Astrocyte of the spinal cord (primary cell): ENCODE measurements at places on chromosomes 12 and 14.
A peak's percentile ranks its signal among the peaks of the same experiment; 100 is the strongest.

DNA sequence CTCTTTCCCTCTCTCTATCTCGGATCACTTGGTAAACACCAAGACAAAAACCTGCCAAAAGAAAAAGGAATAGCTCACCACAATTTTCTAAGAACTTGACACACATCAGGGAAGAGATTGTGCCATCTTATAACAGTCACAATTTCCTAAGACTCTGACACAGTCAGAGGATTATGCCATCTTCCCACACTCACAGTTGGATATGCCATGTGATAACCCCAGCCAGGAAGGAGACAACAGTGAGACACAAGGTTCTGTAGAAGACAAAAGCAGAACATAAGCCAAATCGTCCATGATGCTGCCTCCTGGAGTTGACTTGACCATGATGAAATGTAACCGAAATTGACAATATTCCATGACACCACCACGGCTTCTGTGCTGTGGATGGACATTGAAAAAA lies 2.8 kb upstream of the CLEC9A start:
- no peak for DNase-seq

DNA sequence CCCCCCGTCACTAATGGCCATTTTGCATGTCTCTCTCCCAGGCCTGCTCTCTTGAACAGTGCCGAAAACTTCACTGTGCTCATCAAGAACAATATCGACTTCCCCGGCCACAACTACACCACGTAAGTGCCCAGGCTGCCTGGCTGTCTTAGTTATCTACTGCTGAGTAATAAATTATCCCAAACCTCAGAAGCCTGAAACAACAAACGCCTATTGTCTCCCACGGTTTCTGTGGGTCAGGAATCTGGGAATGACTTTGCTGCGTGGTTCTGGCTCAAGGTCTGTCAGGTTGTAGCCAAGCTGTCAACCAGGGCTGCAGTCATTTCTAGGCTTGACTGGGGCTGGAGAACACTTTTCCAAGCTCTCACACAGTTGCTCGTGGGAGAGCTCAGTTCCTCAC lies 32.6 kb downstream of the P2RX7 start:
- peak; percentile 27 for DNase-seq

DNA sequence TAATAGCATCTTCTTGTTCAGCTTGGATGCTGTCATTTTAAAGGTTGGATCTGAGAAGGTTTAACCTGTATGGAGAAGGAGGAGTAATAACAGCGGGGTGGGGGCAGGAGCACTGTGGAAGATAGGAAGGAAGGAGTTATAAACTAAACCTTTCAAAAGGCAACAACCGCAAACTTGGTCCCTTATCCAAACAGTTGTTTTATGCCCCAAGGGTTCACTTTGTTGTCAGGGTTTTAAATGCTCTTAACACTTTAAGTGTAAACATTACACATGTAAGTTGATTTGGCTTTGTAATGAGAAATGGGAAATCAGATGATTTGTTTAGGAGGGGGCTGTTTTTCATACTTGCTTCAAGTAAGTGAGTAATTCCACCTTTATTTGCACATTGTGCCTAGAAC lies 3.0 kb downstream of the NPAS3 start:
- no peak for DNase-seq

DNA sequence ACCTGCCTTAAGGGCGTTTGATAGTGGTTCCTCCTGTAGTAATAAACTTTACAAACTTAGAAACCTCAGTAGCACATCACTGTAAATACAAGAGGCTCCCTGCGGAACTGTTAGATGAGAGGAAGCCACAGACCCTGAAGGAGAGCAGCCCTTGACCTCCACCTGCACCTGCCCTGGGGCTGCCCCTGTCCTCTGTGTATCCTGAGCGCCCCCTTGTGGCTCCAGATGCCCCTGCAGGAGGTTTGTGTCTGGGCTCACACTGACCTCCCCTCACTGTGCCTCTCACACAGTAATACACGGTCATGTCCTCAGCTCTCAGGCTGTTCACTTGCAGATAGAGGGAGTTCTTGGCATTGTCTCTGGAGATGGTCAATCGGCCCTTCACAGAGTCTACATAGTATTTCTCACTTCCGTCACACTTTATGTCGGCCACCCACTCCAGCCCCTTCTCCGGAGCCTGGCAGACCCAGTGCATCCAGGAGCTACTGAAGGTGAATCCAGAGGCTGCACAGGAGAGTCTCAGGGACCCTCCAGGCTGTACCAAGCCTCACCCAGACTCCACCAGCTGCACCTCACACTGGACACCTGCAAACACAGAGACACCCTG lies 1059.8 kb downstream of the TMEM121 start:
- DNase-seq: no peak

- DNase-seq: peak; percentile 91
Measured at GRCh38 chr12:50222275-50222783, 55.2 kb upstream of the CERS5 start.

- DNase-seq: no peak
Measured at GRCh38 chr12:70652451-70652850, 15.2 kb upstream of the PTPRB start.

GRCh38 chr12:27331291-27331926 lies 1.2 kb upstream of the BMAL2 start:
- DNase-seq: peak; percentile 96

- no peak for DNase-seq
Measured at GRCh38 chr14:64149921-64150320, 144.2 kb downstream of the ESR2 start.

DNA sequence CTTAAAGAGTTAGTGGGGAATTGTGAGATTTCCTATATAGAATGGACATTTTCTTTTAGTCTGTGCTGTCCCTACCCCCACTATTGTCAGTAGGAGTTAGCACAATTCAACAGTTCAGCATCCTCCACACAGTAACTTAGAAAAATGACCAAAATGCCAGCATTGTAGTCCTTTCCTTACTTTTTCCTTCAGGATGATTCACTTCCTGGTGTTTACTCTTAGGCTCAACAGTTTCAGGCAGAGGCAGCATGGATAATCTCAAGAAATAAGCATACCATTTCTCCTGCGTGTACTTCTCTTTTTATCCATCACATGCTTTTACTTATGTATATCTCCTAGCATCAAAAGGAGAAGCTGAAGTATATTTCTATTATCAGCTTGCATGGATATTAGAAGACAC lies 683.4 kb downstream of the SLC16A7 start:
- DNase-seq: no peak

GRCh38 chr12:65500091-65500900 lies 221.8 kb downstream of the MSRB3 start:
- DNase-seq: peak; percentile 67

DNA sequence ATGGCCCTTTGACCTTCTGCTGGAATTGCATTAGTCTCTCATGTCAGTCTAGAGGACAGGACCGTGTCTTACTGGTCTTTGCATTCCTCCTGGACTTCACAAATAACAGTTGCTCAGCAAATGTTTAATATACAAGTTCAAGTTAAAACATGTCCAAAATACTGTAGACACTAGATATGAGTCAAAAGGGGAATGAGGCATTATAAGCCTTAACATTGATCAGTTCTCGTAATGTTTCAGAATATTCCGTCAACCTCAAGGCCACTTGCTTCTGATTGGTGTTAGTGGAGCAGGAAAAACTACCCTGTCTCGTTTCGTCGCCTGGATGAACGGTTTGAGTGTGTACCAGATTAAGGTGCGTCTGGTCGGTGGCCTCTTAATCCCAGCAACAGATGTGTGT lies 59.9 kb downstream of the HSP90AA1 start:
- no peak for DNase-seq

DNA sequence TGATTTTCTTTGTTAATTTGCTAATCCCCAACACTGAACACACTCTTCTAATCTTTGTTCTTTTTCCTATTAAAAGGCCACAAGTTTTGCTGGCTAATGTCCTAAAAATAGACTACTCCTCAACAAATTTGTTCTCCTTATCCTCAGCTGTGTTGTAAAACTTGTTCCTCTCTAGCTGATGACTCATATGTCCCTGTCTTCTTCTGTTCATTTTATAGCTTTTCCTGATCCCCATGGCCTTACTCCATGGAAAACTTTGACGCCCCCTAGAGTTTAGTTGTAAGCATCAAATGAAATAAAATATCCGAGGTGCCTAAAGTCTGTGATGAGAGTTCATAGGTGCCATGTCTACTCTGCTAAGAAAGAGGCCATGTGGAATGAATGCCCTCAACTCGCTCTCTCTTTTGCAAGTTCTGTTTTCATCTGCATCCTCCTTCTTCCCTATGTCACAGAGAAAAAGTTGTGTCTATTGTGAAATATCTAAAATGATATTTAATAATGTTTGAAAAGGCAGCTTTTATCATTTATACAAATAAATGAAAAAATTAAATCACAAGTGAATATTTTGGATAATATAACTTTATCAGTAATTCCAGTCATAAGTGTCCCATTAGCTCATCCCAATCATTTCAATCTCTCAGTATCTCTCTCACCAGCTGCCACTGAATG lies 237.9 kb downstream of the IPO8 start:
- peak; percentile 72 for DNase-seq

DNA sequence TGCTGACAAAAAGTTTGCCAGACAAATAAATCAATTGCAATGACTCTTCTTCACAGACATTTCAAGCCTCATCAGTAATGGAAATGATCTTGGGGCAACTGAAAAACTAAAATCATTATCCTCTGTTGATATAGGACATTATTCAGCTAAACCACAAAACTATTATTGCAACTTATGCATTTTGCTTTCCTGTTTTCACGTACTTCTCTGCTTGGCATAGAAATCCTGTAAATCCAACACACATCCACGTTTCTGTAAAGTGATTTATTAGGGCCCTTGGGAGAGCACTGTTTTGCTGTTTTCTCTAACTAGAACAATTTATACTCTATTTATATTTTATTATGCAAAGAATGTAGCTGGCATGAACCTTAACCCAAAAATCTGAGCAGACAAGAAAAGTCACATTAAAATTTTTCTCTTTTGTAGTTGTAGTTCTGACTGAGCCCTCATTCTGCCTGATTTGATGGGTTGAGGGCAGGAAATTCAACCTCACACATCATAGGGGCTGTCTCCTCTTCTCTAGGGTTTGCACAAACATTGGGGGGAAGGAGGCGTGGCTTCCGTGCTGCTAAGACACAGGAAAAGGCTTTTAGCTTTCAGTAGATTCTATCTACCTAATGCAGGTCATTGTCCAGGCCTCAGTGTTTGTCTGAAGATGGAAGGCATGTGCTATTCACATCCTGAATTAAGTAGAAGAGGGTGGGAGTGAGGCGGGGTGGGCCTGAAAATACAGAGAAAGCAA lies 11.5 kb upstream of the NUP107 start:
- DNase-seq: no peak

DNA sequence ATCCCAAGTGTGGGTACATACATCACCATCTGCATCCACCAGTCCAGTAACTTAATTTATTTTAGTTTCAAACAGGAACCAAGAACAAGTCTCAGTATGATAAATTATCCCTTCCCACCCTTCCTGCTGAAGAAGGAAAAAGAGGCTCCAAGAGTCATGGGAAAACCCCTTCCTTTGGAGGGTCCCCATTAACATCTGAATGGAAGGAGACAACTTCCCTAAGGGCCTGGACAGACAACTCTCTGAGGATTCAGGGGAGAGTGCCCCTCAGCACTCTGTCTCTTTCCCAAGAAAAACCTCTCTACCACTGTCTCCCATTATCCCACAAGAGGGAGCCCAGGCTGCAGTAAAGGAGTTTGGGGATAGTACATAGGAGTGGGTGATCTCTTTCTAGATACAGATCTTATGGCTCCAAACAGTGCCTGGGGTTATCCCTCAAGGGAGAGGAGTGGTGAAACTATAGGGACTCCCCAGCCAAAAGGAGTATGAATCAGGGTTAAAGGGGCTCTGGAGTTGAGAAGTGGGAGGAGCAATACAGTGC lies 6.2 kb downstream of the WNT10B start:
- DNase-seq: no peak

- DNase-seq: no peak
Measured at GRCh38 chr12:94046626-94047410, 101.6 kb upstream of the PLXNC1 start.

DNA sequence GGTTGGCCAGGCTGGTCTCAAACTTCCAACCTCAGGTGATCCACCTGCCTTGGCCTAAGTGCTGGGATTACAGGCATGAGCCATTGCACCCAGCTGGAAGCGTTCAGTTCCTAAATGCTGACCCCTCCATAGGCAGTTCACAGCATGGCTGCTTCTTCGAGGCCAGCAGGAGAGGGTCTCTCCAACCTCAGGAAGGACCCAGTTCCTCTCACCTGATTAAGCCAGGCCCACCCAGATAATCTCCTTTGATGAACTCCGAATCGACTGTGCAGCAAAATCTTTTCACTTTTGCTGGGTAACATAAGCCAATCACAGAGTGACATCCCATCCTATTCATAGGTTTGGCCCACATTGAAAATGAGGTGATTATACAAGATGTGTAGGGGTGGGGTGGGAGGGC lies 165.1 kb downstream of the ADCK1 start:
- no peak for DNase-seq

DNA sequence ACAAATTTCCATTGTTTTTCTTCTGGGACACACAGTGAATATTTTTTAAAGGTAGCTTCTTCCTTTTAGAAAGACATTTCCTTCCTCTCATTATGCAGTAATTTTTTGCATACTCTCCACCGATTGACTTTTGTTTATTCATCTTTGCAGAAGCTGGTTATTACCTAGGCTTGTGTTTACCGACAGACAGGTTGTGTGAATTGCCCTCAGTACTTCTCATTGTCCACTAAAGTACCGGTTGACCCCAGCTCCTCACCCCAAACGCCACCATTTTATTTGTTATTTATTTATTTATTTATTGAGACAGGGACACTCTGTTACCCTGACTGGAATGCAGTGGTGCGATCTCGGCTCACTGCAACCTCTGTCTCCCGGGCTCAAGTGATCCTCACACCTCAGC lies 63.4 kb upstream of the MYL2 start:
- DNase-seq: no peak

DNA sequence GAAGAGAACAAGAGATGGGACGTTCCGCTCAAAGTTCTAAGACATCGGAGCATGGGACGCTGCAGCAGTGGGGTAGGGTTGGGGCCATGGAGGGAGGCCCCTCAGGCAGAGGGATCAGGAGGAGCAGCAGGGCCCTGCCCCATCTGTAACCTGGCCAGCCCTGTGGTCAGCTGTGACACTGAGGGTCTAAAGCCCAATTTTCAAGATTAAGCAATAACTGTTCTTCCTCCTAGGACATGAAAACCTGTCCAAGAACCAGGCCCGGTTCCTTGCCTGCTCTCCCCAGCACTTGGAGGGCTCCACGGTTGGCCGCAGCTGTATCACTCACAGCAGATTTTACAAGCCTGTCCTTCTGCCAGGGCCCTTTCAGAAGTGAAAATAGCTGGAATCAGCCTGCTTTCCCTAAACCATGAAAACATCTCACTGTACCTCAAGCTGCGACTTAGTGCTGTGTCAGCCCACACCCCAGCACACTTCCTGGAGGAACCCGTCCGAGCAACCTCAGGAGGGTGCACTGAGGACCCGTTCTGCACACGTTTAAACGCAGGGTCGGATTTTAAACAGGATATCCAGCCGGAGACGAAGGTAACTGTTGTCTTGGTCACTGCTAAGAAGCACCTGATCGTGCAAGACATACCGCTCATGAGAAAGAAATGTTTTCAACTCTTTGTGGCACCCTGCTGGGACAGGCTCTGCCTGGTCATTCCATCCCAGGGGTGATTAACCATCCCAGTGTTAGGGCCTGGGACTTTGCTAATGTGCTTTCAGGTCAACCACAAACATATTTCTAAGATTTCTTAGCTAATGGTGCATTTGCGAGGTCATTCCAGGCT lies 201.9 kb upstream of the DIO3 start:
- DNase-seq: peak; percentile 22
